ENCODE measurements at places on chromosomes 6 and 20.

GRCh38 chr20:37590938-37591490, 63.3 kb upstream of the BLCAP start:
- no peak for DNase-seq

DNA sequence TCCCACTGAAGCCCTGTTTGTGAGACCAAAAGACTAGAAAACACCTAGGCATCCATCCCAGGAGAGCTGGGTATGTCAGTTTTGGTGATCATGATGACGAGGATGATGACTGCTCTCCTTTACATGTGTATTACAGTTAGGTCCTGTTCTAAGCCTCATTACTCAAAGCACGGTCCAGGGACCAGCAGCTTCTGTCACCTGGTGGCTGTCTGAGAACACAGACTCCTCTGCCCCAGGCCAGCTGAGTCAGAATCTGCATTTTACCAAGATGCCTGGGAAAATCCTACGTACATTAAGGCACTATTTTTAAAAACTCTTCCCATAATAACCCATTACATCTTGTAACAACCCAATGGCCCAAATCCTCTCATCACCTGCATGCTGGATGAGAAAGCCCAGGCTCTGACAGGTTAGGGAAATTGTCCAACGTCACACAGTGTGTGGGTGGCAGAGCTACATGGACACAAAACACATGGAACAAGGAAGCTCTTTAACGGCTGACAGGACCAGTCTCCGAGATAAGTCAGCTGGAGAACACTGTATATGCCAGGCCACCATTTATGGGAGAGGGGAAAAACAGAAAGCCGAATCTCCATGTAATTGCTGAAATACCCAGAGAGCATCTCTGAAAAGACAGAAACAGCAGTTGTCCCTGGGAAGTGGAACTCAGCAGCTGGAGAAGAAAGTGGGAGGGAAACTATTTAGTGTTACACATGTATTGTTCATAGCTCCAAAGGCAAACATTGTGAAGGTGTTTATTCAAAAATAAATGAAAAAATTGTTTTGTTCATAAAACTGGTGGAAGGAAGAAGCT, 65.4 kb downstream of the BMP7 start:
- no peak for DNase-seq

GRCh38 chr6:169175360-169175887, 78.2 kb downstream of the THBS2 start:
- no peak for DNase-seq

DNA sequence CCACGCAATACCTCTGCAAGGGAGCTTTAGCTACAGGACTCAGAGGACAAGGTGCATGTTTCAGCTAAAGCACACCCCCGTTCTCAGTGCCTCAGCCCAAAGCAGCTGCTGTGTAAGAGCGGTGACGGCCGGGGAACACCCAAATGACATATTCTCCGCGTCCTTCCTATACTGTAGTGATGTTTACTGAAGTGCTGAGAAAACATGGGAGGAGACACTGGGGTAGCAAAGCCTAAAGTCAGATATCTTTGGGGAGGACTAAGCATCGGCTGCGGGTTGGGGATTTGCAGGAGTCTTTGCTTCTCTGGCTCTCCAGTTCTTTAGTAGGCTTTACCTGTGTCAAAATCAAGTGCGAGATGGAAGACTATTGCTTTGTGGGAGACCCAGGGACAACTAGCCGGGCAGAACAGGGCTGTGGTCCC, 1.7 kb downstream of the SLC22A23 start:
- peak; percentile 29 for DNase-seq

GRCh38 chr20:51156041-51156982, 133.4 kb upstream of the KCNG1 start:
- peak; percentile 53 for DNase-seq

GRCh38 chr20:41038878-41039404, 10.3 kb downstream of the TOP1 start:
- no peak for DNase-seq

GRCh38 chr6:154252678-154253077, 103.9 kb downstream of the IPCEF1 start:
- no peak for DNase-seq

DNA sequence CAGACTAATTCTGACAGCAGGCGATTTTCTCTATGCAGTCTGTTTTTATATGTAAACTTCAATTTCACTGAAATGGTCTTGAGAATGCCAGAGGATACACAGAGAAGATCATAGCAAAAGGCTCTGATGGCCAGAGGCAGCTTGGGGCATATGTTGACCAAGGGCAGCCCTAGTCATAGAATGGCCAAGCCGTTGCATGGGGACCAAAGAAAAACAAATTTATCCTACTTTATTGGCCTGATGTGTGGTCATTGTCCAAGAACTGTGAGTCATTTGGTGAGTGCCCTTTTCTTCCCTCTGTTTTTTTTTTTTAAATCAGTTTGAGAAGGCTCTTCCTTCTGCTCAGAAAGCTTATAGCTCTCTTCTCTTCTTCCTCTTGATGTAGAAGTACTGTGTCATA, 5.8 kb downstream of the HDGFL1 start:
- DNase-seq: no peak

GRCh38 chr20:39879296-39879695, 809.7 kb downstream of the MAFB start:
- no peak for DNase-seq

- DNase-seq: peak; percentile 71
Measured at GRCh38 chr20:34705397-34706301, 1.5 kb downstream of the TP53INP2 start.

GRCh38 chr6:131995917-131996316, 44.7 kb upstream of the CCN2 start:
- no peak for DNase-seq

DNA sequence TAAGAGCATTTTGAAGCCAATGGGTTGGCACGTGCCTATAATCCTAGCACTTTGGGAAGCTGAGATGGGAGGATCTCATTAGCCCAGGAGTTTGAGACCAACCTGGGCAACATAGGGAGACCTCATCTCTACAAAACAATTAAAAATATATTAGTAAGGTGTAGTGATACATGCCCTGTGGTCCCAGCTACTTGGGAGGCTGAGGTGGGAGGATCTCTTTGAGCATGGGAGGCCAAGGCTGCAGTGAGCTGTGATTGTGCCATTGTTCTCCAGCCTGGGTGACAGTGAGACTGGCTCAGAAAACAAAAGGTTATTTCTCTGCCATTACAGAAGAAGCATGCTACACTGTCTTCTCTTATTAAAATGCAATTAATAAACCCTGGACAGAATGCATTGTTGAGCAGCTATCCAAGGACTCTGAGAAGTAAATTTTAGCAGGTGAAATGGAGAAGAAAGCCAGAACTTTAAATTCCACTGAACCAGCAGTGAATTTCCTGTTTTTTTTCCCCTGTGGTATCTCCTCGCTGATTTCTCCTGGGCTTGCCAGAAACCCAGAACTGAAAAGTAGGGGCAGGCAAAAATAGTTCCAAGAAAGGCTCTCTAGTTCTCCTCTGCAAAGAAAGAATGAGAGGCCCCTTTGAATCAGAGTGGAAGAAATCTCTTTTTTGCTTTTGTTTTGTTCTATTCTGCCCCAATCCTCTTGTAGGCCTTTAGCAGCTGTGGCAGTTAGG, 8.4 kb downstream of the AMD1 start:
- no peak for DNase-seq

DNA sequence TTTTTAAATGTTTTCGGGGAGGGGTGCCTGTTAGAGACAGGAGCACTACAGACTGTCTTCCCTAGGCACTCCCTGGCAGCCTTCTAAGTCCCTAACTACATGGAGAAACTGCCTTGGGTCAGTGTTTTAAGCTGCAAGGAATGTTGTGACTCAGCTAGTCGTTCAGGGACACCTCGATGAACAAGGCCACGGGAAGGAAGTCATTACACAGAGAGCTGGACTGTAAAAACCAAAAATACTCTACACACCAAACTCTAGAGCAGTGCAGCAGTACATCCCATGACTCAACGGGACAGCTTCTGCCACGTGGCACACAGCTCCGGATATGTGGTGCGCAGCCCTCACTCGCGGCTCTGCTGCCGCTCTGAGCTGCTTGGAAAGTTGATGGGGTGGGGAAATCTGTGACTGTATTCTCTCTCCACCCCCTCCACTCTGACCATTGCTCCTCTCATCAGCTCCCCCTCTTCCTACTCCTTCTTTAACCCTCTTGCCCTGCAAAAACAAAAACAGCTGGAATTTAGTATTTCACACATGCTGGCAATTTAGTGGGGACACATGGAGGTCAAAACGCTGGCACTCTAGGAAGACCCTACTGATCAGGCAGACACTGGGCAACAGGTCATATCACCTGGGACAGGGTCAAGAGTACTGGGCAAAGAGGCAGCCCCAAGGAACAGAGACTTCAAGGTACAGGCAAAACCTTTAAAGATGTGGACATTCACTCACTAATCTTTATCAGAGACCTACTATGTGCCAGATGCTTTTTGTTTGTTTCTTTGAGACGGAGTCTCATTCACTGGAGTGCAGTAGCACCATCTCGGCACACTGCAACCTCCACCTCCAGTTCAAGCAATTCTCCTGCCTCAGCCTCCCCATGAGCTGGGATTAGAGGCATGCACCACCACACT, 10.9 kb upstream of the LPIN3 start:
- no peak for DNase-seq

- DNase-seq: no peak
Measured at GRCh38 chr20:4071178-4071693, 55.9 kb upstream of the RNF24 start.

GRCh38 chr6:99425647-99426450, 741 bp upstream of the PNISR start:
- DNase-seq: peak; percentile 97

GRCh38 chr6:149456311-149457021, 28.3 kb downstream of the ZC3H12D start:
- no peak for DNase-seq

DNA sequence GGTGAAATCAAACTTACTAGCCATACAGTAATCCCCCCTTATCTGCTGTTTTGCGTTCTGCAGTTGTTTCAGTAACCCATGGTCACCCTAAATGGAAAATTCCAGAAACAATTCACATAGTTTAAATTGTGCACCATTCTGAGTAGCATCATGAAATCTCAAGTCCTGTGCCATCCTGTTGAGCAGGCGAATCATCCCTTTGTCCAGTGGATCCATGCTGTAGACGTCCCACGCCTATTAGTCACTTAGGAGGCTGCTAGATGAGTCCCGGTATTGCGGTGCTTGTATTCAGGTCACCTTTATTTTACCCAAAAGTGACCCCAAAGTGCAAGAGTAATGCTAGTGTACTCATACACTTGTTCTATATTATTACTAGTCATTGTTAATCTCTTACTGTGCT, 46.4 kb downstream of the HECA start:
- DNase-seq: no peak

- no peak for DNase-seq
Measured at GRCh38 chr6:90795078-90795477, 208.2 kb upstream of the MAP3K7 start.

GRCh38 chr6:118394106-118394505, 154.0 kb upstream of the PLN start:
- no peak for DNase-seq

DNA sequence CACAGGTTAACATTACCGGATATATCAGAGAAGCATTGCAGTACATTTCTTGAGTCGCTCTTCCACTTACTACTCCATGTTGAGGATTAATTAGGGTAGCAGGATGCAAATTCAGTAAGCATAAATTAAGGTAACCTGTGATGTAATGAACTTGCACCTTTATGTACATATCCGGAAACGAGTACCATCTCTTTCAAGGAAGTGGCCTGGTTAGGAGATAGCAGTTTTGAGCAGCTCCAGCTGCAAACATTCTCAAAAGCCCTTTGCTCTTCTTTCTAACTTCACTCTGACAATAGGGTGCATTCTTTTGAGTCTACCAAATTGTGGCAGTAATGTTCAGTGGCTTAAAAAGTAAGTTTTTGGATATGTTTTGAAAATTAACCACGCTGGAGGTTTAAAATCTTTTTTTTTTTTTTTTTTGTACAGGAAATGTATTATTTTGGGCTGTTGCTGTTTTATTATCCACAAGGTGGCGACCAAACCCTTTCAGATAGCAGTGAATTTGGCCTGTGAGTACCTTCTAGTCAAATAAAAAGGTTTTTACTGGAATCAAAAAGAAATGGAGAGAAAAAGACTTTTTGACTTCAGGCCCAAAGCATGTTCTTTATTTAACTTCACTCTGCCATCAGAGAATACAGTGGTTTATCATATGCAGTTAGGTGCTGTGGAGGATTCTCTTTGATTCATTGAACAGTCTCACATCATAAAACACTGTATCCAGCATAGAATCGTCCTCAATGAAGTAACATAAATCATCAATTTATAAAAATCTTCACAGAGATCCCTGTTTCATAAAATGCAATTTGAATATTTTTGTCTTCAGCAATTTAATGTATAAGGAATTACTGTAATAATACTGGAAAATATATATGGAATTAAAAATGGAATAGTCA, 8.9 kb downstream of the FAM217B start:
- peak; percentile 89 for DNase-seq

DNA sequence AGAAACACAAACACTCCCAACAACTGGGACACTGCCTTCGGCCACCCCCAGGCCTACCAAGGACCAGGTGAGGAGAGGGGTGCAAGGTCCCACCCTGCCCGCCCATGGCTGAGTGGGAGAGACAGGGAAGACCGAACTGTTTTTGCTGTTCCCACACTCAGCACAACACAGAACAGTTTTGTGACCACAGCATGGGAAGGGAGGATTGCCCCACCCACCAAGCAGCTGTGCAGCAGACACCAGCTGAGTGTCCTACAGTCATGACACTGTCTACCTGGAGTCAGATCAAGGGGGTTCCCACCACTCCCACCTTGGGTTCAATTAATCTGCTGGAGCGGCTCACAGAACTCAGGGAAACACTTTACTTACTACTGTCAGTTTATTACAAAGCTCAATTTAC, 73.9 kb downstream of the SNX9 start:
- no peak for DNase-seq

DNA sequence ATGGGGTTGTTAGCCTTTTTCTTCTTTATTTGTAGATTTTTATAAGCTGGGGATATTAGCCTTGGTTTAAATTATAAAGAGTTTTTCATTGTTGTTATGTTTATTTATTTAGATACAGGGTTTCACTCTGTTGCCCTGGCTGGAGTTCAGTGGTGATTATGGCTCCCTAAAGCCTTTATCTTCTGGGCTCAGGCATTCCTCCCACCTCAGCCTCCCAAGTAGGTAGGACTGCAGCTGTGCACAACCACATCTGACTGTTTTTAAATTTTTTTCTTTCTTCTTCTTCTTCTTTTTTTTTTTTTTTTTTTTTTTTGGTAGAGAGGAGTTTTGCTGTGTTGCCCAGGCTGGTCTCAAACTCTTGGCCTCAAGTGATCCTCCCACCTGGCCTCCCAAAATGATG, 80.9 kb downstream of the UBE3D start:
- no peak for DNase-seq

DNA sequence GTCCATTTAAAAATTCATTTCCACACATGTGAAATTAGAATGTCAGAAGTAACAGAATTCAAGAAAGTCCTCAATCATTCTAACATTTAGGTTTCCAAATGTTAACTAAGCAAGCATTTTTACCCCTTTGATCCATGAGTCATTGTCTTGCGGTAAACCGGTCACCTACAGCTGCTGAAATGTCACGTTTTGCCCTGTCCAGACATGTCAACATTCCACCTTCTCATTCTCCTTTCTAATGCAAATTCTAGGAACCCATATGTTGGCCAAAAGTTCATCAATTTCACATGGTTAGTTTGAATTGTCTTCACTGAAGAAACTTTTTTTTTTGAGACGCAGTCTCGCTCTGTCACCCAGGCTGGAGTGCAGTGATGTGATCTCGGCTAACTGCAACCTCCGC, 117.2 kb downstream of the IPCEF1 start:
- no peak for DNase-seq
